ENCODE measurements at places on chromosomes 7 and 10.

- no peaks in the 10 kb centered on the region for H3K36me3 ChIP-seq
- ATAC-seq = no peak
- H3K27me3 ChIP-seq = no peaks in the 10 kb centered on the region
- H3K4me3 ChIP-seq = no peak overlapping the region
- no peak overlapping the region for H3K27ac ChIP-seq
These were observed 706.6 kb downstream of the INHBA start for GRCh38 chr7:40996233-40996677.

DNA sequence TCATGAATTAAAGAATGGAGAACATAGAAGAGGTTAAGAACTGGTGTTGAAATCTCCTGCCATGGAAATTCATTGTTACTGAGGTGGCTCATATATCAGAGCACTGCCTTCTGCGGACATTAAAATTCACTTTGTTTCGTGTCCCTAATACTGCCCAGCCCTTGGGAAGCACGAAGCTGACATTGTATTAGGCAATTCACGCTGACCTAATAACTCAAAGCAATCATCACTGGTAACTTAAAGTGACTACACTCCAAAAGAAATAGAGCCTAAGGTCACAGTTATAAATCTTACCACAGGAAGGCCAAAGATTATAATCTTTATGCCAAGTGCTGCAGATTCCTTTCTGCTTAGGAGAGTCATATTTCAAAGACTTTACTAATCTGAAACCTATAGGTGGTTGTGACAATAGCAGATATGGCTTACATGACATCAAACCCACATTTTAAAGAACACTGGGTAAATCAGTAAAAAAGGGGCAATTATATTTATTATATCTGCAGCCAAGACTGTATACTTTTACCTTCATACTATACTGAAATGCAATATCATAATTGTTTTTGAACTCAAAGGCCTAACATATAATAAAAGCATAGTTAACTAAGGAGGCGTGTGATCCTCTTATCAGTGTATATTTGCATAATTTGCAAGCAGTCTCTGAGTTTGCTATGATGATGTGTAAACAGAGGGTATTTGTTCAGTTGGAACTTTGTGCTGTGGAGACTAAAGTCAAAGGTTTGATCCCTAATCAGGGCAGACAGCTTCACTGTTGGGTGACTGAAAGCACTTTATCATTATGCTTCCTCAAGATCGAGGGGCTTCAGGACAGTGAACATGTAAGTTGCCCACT lies 51.9 kb upstream of the CAPZA2 start:
- H3K4me1 ChIP-seq = peaks cover 12% of the 10 kb centered on the region
- no peaks in the 10 kb centered on the region for H3K36me3 ChIP-seq
- no peak overlapping the region for H3K27ac ChIP-seq
- ATAC-seq = no peak

GRCh38 chr7:38245409-38245977 lies 27.9 kb downstream of the TARP start:
- H3K4me3 ChIP-seq = no peak overlapping the region
- H3K36me3 ChIP-seq = no peaks in the 10 kb centered on the region
- no peak overlapping the region for H3K27ac ChIP-seq
- H3K27me3 ChIP-seq = no peaks in the 10 kb centered on the region
- H3K4me1 ChIP-seq = no peaks in the 10 kb centered on the region

DNA sequence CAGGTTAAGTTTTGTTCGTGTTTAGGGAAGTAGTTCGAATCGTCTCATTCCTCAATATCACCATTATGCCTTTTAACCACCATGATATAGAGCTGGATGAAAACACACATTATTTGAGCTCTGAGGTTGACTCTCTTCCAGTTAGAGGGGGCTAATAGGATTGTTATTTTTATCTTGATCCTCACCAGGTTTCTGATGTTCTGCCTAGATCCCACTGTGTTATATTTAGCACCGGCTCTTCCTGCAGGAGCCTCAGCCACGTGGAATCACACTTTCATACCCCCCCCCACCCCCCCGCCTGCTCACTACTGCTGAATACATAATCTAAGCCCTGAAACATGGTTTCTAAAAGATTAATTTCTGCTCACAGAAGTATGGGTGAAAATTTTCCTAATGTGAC lies 88.3 kb downstream of the NRCAM start:
- no peaks in the 10 kb centered on the region for H3K36me3 ChIP-seq
- H3K27ac ChIP-seq = no peak overlapping the region
- H3K27me3 ChIP-seq = no peaks in the 10 kb centered on the region

DNA sequence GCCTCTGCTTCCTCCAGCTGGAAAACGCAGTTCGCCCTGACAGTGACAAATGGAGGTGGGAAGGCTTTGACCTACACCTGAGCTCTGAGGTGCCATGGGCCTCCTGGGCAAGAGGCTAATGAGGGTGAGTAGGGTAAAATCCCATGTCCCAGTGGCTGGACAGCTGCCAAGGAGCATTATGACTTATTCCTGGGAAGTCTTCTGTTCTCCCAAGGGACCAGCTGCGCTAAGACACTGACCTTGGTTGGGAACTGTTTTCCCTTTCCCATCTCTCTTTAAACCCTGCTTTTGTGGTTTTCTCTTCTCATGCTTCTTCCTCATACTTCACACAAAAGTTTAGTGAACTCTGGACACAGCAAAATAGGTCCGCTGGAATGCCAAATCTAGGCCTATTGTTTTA lies 72.6 kb downstream of the COPG2 start:
- H3K27me3 ChIP-seq = no peaks in the 10 kb centered on the region
- no peak for ATAC-seq
- no peak overlapping the region for H3K4me3 ChIP-seq
- no peaks in the 10 kb centered on the region for H3K4me1 ChIP-seq
- no peak overlapping the region for H3K27ac ChIP-seq
